ENCODE measurements at places on chromosomes 4 and X.

- DNase-seq: no peak
Measured at GRCh38 chr4:145898926-145899531, 39.6 kb downstream of the ZNF827 start.

- DNase-seq: no peak
Measured at GRCh38 chr4:97646997-97647396, 496.3 kb downstream of the STPG2 start.

GRCh38 chr4:100008048-100008447, 58.0 kb upstream of the H2AZ1 start:
- no peak for DNase-seq

DNA sequence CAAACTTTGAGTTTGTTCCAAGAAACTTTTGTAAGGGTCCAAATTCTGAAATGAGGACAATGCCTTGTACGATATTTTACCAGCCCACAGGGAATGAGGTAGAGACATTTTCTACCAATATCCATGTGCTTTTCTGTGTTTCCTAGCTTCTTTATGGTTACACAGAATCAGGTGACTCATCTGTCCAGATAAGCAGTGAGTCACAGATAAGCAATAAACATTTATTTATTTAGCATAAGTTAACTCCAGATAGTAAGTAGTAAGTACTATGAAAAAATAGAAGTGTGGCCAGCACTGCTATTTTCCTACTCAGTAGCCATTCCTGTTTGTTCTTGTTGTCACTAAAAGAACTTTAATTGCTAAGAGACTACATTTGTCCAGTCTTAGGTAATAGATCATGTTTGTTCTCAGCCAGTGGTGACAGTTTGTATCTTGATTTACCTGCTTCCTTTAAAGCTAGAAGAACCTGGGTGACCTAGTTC, 7.4 kb downstream of the AFF1 start:
- DNase-seq: no peak

- no peak for DNase-seq
Measured at GRCh38 chr4:125794989-125795388, 480.2 kb downstream of the FAT4 start.
